Caco-2 (cell line): ENCODE measurements at places on chromosomes 16 and 17.
A peak's percentile ranks its signal among the peaks of the same experiment; 100 is the strongest.

DNA sequence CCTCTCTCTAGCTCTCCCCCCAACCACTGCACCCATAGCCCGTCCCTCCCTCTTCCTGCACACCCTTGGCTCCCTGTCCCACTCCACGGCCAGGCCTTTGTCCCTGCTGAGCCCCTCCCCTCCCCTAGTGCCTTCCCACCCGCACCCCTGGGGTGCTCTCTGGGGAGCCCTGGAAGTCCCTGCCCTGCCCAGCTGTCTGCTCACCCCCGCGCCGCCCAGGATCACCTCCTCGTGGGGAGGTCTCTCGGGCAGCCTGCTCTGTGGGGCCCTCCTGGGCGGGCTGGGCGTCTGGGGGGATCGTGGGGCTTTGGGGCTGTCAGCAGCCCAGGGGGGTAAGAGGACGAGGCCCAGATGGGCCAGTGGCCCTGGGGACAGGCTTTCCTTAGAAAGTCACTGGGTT, 18.1 kb downstream of the CACNA1H start:
- DNase-seq: no peak
- H3K27ac ChIP-seq: no peak overlapping the region
- no peak overlapping the region for H3K4me3 ChIP-seq
- H3K27me3 ChIP-seq: no peaks in the 10 kb centered on the region
- H3K4me1 ChIP-seq: no peaks in the 10 kb centered on the region
- no peaks in the 10 kb centered on the region for H3K36me3 ChIP-seq

DNA sequence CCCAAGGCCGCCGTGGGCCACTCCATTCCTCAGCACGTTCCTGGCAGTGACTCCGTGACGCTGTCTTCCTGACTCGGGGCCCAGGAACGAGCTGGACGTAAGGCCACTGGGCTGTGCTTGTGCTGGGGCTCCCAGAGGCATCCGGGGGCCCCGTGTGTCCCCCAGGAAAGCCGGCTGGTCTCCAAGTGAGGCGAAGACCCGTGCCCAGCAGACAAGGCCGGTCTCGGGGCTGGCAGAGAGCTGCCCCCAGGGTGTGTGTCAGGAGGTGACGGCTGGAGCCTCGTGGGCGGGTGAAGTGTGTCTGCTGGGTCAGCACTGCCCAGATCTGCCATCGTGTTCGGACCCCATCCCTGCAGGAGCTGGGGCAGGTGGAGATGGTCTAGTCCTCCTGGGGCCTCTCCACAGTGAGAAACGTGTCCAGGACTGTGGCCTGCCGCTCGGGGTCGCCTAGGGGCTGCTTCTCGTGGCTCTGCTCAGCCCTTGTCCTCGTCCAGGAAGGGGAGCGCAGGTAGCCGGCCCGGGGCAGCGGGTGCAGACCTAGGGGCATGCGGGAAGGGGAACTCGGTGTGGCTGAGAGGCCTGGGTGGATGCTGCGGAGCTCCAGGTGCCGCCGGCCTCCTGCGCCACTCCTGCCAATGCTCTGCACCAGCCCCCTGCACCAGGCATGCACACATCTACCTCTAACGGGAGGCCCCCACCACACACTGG, 13.1 kb downstream of the DBNDD1 start:
- no peak for DNase-seq
- 0 out of 2 replicates have a peak, but pooled peaks cover 7% of the 10 kb centered on the region for H3K4me1 ChIP-seq
- H3K27ac ChIP-seq: peak overlapping the region; percentile 65
- H3K27me3 ChIP-seq: no peaks in the 10 kb centered on the region
- 0 out of 2 replicates have a peak, but pooled peaks cover 1% of the 10 kb centered on the region for H3K36me3 ChIP-seq

DNA sequence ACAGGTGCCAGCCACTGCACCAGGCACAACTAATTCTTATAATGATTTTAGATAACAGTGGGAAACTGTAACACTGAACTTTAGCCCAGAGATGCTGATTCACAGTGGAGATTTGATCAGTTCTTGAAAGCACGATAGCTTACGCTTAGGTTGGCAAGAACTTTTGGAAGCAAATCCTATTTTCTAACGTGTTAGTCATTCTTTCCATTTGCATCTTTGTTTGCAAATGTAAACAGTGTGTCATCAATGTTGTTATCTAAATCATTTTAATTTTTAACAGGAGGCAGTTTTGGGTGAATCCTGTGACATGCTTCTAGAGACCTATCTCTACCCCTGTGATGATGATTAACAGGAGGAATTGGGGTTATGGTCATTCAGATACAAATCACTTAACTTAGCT, 35.7 kb upstream of the GNA13 start:
- H3K27ac ChIP-seq: no peak overlapping the region
- H3K27me3 ChIP-seq: no peaks in the 10 kb centered on the region
- no peaks in the 10 kb centered on the region for H3K36me3 ChIP-seq
- H3K4me1 ChIP-seq: no peaks in the 10 kb centered on the region
- no peak for DNase-seq
- H3K4me3 ChIP-seq: no peak overlapping the region

- peaks cover 6% of the 10 kb centered on the region; the same call in 1 of the 2 replicates for H3K4me1 ChIP-seq
- H3K36me3 ChIP-seq: no peaks in the 10 kb centered on the region
- no peak for DNase-seq
- H3K4me3 ChIP-seq: no peak overlapping the region
These were observed 12.7 kb downstream of the WFDC1 start for GRCh38 chr16:84307209-84307954.

DNA sequence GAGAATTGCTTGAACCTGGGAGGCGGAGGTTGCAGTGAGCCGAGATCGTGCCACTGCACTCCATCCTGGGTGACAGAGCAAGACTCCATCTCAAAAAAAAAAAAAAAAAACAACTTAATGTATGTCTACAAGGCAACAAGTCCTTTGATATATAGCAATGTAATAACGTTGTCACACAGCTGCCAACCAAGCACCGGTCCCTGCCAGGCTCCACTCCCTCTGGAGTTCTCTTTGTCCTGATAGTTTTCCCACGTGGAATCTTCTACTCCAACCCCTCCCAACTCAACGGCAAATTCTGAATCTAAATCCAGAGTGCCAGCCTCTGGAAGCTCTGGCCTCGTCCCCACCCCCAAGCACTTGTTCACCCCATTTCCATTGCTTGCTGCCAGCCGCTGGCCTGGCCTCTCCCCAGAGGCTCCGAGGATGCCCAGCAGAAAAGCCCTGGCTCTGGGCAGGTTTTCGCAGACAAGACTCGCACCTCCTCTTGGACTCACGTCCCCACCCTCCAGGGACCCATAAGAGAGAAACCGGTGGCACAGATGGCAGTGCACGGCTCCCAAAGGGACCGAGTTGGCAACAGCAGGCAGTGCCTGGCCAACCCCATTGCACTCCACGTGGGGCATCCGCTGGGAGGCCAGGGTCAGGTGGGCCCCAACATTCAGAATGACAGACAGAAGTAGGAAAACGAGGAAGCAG, 15.9 kb upstream of the CBX2 start:
- no peaks in the 10 kb centered on the region for H3K27me3 ChIP-seq
- DNase-seq: no peak
- H3K27ac ChIP-seq: no peak overlapping the region
- no peaks in the 10 kb centered on the region for H3K36me3 ChIP-seq

DNA sequence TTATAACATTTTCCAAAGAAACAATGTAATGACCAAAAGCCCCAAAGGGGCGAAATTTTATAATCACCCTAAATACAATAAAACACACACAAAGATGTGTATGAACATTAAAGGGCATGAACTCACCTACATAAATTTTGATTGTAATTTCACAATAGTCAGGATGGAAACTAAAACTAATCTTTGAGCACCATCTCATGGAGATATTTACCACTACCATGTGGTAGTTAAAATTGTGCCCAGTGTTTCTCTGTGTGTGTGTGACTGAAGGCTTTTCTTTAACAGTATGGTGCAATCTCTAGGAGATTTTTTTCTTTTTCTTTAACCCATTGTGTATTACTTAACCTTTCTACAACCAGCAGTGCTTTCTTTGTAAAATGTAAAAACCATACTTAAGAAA, 19.7 kb upstream of the MEIOC start:
- no peaks in the 10 kb centered on the region for H3K4me1 ChIP-seq
- H3K4me3 ChIP-seq: no peak overlapping the region
- H3K27ac ChIP-seq: no peak overlapping the region
- DNase-seq: no peak
- H3K36me3 ChIP-seq: no peaks in the 10 kb centered on the region

GRCh38 chr16:19994466-19995170, 79.1 kb downstream of the GPR139 start:
- DNase-seq: no peak
- no peak overlapping the region for H3K27ac ChIP-seq
- H3K4me3 ChIP-seq: no peak overlapping the region
- H3K27me3 ChIP-seq: no peaks in the 10 kb centered on the region
- no peaks in the 10 kb centered on the region for H3K36me3 ChIP-seq

DNA sequence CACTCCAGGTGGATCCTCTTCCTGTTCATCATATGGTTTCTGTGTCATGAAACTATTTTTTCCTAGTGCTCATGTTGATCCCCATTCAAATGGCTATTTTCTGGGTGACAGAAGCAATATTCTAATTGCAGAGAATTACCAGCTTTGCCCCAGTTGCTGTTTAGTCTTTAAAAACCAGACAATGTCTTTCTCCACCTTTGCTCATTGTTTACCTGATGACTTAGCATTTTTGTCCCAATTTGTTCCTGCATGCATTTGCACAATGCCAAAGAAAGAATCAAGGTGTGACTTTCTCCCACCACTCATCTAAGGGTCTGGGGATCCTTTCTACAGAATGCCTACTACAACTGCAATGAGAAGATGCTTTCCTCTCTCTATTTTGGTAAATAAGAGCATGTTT, 439.9 kb upstream of the MAF start:
- no peak overlapping the region for H3K4me3 ChIP-seq
- no peaks in the 10 kb centered on the region for H3K36me3 ChIP-seq
- DNase-seq: no peak
- no peaks in the 10 kb centered on the region for H3K27me3 ChIP-seq
- H3K4me1 ChIP-seq: no peaks in the 10 kb centered on the region

DNA sequence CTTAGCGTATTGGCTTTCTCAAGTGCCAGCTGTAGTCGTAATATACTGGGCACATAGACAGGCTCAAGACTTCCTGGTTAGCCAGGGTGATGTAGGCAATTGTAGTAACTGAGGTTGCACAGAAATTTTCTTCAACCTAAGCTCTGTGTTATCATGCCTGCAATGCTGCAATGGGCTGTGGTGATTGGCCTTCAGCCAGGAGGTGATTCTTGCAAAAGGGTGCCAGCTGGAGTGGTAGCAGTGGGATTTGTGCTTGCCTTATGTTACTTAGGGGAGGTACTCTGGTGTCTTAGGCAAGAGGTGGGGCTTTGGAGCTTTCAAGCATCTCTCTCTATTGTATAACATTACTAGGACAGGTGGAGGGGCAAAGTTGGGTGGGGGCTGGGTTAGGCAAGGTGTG, 495.1 kb downstream of the CDH11 start:
- H3K27me3 ChIP-seq: no peaks in the 10 kb centered on the region; the same call in 1 of the 2 replicates
- H3K36me3 ChIP-seq: no peaks in the 10 kb centered on the region
- H3K27ac ChIP-seq: no peak overlapping the region
- H3K4me1 ChIP-seq: no peaks in the 10 kb centered on the region

- DNase-seq: peak; percentile 74
- H3K4me1 ChIP-seq: peaks cover 26% of the 10 kb centered on the region
- peak overlapping the region; percentile 89 for H3K27ac ChIP-seq
- peaks cover 5% of the 10 kb centered on the region for H3K27me3 ChIP-seq
These were observed 13.2 kb downstream of the COPZ2 start for GRCh38 chr17:48024149-48025039.

DNA sequence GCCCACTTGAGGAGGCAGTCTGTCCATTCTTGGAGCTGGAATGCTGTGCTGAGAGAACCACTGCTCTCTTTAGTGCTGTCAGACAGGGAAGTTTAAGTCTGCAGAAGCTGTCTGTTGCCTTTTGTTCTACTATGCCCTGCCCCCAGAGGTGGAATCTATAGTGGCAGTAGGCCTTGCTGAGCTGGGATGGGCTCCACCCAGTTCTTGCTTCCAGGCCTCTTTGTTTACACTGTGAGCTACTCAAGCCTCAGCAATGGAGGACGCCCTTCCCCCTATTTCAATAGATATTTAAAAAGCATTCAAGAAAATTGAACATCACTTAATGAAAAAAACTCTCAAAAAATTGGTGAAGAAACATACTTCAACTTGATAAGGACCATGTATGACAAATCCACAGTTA, 313.5 kb downstream of the PHKB start:
- no peaks in the 10 kb centered on the region for H3K4me1 ChIP-seq
- H3K36me3 ChIP-seq: no peaks in the 10 kb centered on the region
- DNase-seq: peak; percentile 55
- no peaks in the 10 kb centered on the region for H3K27me3 ChIP-seq
- no peak overlapping the region for H3K27ac ChIP-seq
- no peak overlapping the region for H3K4me3 ChIP-seq

DNA sequence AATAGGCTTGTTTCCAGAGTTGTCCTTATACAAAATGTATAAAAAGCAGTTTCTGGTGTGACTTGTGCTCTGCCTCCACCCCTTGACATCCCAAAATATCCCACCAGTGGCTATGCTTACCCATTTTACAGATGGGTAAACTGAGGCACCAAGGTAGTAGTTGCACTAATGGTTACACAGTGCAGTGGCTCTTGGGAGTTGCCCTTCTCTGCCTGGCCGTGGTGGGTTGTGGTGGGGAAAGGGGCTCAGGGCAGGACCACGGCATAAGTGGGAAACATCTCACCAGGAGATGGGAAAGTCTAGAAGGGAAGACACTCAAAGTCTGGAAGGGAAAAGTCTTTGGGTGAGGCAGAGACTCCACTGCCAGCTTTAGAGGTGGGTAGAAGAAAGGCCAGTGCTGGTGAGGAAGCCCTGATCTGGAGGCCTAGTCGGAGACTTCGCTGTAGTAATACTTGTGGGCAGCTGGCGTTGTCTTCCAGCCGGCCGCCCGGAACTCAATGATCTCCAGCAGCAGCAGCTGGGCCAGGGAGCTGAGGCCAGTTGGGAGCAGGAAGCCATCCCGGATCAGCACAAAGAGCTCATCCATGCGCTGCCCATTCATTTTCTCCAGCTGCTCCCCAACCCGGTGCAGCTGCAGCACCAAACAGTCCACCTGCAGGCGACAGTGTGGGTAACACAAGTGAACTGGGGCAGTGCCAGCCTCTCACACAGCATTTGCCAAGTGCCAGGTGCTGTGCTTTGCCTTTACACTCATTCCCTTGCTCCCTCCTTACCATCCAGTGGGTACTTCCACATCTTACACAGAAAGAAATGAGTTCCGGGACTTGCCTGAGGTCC, 4.5 kb downstream of the MIF4GD start:
- H3K4me1 ChIP-seq: 0 out of 2 replicates have a peak, but pooled peaks cover 9% of the 10 kb centered on the region
- H3K4me3 ChIP-seq: no peak overlapping the region
- H3K27me3 ChIP-seq: no peaks in the 10 kb centered on the region
- H3K36me3 ChIP-seq: peaks cover 10% of the 10 kb centered on the region
- no peak for DNase-seq

GRCh38 chr16:31127182-31127581, 8.3 kb downstream of the PRSS8 start:
- peaks cover 20% of the 10 kb centered on the region for H3K4me1 ChIP-seq
- no peak overlapping the region for H3K27ac ChIP-seq
- H3K36me3 ChIP-seq: 0 out of 2 replicates have a peak, but pooled peaks cover 2% of the 10 kb centered on the region
- no peaks in the 10 kb centered on the region for H3K27me3 ChIP-seq
- no peak overlapping the region for H3K4me3 ChIP-seq

DNA sequence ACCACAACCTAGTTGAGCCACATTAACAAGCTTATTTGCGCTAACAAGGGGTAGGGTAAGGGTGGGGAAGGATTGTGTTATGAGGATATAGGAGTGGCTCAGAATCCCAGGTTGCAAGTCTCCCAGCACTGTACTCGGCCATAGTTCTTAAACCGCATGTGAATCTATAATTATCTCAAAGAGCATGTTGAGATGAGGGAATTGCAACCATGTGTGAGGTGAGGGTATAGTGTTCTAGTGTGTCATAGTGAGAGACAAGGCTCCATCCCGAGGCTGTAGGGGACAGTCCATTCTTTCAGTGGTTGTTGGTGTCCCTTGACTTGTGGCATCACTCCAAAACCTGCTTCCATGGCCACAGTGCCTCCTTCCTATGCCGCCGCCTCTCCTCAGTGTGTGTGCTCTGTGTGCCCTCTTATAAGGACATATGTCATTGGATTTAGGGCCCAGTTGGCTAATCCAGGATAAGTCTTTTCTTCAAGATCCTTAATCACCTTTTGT, 22.7 kb upstream of the ATP5MC1 start:
- peaks cover 2% of the 10 kb centered on the region for H3K36me3 ChIP-seq
- H3K27ac ChIP-seq: peak overlapping the region; percentile 36
